Amniotic stem cell (primary cell): ENCODE measurements at places on chromosomes 5 and 9.

- DNase-seq, result no peak
Observed at GRCh38 chr9:127277099-127277498, 12.5 kb downstream of the GARNL3 start.

DNA sequence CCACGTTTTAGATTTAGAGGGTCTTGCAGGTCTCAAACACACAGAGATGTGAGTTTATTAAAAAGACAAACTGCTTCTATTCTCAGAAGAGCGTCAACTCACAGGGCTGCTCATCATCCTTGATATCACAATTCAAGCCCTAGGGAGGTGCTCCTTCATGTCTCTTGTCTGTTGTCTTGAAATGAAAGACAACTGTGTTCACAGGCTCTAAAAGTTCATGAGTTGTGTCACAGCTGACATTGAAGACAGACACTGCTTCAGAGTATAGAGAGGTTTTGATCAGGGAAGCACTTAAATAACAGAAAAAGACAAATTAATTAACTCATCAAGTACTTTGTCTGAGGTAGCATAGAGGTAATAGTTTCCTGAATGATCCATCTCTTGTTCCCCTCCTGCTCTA lies 1917.6 kb upstream of the WWC1 start:
- no peak for DNase-seq

GRCh38 chr9:91101611-91102168 lies 260.0 kb downstream of the AUH start:
- DNase-seq, result no peak

DNA sequence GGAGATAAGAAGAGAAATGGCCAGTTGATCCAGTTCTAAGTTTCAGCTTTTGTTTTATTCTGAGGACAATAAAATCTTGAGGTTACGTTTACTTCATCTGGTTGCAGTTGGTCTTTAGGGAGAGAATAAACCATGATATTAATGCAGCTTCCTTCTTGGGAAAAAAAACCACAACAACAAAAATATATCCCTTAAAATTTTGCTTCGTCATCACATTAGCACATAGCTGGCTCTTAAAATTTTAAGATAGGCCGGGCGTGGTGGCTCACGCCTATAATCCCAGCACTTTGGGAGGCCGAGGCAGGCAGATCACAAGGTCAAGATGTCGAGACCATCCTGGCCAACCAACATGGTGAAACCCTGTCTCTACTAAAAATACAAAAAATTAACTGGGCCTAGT lies 86.4 kb downstream of the EQTN start:
- DNase-seq, result no peak

DNA sequence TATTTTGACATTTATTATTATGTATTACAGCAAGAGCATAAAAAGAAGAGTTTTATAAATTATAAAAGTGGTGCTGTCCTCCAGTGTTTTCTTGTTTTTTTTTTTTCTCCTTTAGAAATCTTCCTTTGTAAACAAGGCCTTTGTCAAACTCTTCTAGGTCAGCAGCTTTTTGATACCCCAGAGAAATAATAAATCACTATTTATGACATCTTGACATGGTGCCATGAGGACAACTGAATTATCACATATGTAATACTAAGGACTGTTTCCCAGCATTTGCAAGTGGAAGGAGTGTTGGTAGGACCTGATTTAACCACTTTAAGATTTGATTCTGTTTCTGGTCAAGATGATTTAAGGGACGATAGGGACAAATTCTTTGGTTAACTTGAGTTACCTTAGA lies 4.6 kb downstream of the SMARCA2 start:
- no peak for DNase-seq
